ENCODE measurements at places on chromosomes 2 and 18. TPM values are rescaled to one million over a fixed set of nuclear protein-coding genes. Genes with fewer than 3 reads are reported as not detected.

DNA sequence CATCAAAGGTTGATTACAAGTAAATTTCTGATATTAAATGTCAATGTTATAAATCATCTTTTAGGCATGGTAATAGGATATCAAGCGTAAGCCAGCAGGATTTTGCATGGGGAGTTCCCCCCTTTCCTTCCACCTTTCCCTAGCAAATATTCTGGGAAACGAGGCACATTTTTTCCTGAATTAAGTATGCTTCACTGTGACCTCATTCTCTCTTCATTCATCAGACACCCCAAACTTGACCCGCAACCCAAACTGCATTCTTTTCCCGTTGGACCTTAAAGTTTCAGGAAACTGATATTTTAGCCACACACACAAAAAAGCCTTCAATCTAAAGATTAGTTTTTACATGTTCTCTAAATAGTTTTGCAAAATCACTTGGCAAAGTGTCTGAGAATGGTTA is 214.5 kb upstream of the CTAGE1 start:
- DNase-seq: no peak

DNA sequence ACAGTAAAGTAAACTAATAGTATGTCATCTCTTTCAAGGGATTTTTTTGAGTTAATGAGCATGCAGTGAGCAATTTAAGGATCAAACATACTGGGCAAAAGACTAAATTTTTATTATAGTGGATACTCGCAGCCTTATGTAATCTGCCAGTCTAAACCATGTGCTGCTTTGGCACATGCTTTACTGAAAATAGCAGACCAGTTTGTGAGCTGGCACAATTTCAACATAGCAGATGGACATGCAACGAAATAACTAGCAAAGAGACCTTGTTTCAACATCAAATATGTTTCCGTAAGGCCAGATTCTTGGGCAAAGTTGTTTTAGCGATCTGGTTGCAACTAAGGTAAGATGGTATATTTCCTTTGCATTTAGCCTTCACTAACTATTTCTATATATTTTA is 807.3 kb downstream of the NR4A2 start:
- DNase-seq: no peak

- DNase-seq: no peak
These were observed 17.2 kb downstream of the LNPK start for GRCh38 chr2:175984846-175985245.

LYG1 gene
- total RNA-seq: 4.0 TPM

GRCh38 chr18:172361-172760 is 14.0 kb downstream of the USP14 start:
- no peak for DNase-seq

DNA sequence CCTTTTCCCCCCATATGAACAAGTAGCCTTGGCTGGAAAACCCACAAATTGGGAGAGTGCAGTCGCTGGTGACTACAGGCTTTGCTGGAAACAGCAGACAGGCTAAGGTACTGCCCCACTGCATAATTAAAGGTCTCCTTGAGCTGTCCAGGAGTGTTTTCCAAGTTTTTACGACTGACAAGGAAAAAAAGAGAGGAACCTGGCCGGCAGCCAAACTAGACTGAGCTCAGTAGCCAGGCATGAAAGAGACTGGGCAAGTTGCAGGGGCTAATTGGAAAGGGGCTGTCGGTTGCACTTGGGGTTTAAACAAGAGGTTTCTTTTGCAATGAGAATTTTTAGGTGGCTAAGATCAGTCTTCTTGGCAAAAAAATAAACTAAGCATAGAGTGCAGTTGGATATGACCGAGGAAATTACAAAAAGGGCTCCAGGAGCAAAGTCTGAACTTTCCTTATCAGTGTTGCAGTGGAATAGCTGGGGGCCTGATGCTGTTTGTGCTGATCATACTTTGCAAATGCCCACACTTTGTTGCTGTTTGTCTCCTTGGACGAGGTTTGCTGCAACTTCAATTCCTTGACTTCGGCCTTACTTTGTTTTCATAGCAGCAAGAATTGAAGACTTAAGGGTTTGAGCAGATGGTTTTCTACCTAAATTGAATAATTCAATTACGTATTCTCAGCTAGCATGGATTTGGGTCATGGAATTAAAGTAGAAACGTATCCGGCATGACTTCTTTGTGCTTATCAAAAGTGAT is 2.1 kb downstream of the GULP1 start:
- DNase-seq: no peak

DNA sequence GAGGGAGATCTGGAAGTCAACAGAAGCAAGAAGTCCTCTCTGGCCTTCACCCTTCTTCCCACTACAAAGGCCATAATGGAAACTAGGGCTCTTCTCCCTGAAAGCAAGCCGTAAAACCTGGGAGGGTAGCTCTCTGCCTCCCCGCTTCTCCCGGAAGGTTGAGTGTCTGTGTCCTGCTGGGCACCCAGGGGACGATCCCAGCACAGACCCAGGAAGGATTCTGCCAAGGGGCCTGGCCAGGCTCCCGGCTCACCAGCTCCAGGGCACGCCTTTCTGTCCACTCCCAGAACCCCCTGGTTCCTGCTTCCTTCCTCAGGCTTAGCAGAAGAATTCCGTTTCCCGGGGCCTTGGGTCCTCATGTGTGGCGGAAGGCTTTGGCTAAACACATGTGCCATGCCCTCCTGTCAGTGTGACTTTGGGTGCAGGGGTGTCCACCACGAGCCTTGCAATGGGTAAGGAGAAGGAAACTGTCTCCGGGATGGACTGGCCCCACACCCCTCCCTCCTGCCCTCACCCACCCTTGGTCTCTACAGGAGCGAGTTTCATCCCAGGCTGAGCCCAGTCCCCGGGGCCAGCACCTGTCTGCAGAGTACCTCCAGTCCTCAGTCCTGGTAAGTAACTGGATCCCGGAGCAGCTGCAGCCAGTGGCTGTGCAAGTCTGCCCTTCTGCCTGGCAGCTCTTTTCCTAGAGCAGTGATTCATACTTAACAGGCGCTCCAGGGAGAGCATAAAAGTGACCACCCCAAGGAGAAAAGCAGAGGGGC is 135.8 kb downstream of the TPO start:
- DNase-seq: no peak

GRCh38 chr18:44588508-44588907 is 92.2 kb upstream of the SETBP1 start:
- DNase-seq: no peak

EFEMP1 gene
- not detected for total RNA-seq

- no peak for DNase-seq
These were observed 86.1 kb downstream of the LONRF2 start for GRCh38 chr2:100236166-100236565.

- DNase-seq: no peak
These were observed 186.6 kb downstream of the NRP2 start for GRCh38 chr2:205868773-205869333.

GRCh38 chr2:150675807-150676206 is 188.3 kb upstream of the RND3 start:
- DNase-seq: no peak

- DNase-seq: peak; percentile 21
These were observed 41.4 kb downstream of the STEAP3 start for GRCh38 chr2:119264781-119265692.

- no peak for DNase-seq
These were observed 55.5 kb upstream of the SLC8A1 start for GRCh38 chr2:40507432-40507831.

- no peak for DNase-seq
These were observed 32.8 kb downstream of the KATNAL2 start for GRCh38 chr18:46950064-46950656.

- no peak for DNase-seq
These were observed 144.9 kb upstream of the FOSL2 start for GRCh38 chr2:28247734-28248133.

DNA sequence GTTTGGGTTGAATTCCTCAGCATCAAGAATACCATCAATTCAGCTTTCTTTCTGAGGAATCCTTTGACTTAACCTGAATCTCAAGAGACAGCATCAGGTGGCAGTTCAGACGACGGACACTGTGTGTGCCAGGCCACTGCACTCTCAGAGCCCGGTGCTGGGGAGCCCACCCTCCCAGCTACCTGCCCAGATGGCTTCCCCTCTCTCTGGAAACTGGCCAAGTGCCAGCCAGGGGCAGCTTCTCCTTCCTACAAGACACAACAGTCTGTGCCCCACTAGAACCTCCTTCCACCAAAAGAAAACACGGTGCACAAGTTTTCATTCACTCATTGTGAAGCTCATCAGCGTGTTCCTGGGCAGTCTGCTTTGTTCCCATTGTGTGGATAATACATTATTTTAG is 28.5 kb downstream of the MAL start:
- peak; percentile 25 for DNase-seq

All from natural killer cell (primary cell).